Kasumi-1 (cell line): ENCODE measurements at places on chromosomes 2 and 18.
A peak's percentile ranks its signal among the peaks of the same experiment; 100 is the strongest.

DNA sequence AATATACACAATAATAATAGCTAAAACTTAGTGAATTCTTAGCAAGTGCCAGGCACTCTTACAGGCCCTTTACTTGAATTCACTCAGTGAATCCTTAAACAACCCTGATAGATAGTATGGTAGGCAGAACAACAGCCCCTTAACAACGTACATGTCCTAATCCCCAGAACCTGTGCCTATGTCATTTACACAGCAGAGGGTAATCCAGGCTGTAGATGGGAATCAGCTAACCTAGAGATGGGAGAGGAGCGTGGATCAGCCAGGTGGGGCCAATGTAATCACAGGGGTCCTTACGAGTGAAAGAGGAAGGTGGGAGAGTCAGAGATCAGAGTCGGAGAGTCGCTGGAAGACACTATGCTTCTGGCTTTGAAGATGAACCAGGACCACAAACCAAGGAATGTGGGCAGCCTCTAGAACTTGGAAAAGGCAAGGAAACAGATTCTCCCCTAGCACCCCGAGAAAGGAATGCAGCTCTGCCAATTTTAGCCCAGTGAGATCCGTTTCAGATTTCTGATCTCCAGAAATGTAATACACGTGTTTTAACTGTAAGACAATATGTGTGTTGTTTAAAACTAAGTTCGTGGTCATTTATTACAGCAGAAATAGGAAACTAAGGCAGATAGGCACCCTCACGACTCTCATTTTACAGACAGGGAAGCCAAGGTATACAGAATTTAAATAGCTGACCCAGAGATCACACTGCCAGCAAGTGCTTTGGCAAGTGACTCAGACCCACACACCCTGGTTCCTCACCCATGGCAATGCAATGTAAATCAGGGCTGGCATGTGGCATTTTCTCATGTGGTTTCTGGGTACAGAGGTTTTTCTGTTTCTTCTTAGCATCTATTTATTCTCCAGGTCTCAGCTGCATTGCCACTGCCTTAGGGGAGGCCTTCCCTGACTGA lies 68.9 kb downstream of the DOCK10 start:
- no peak for DNase-seq

GRCh38 chr2:237561221-237561620 lies 5.2 kb upstream of the PRLH start:
- DNase-seq: no peak

- no peak for DNase-seq
These were observed 336.3 kb upstream of the NRXN1 start for GRCh38 chr2:51368250-51368649.

GRCh38 chr2:221731432-221732145 lies 159.5 kb upstream of the EPHA4 start:
- DNase-seq: no peak

GRCh38 chr2:11203480-11203879 lies 48.2 kb downstream of the SLC66A3 start:
- DNase-seq: peak; percentile 12

GRCh38 chr2:26982102-26982742 lies 11.8 kb downstream of the MAPRE3 start:
- DNase-seq: peak; percentile 72
